Stimulated activated CD8-positive, alpha-beta memory T cell treated with anti-CD3 and anti-CD28 coated beads, Interleukin-15, amount 100 ng/mL, for 24 hours (primary cell): ENCODE measurements at places on chromosomes 13 and 19.

- no peak for DNase-seq
Observed at GRCh38 chr19:33461256-33462111, 60.1 kb downstream of the PEPD start.

- DNase-seq: no peak
Observed at GRCh38 chr19:18604820-18605159, 1.8 kb downstream of the CRLF1 start.

DNA sequence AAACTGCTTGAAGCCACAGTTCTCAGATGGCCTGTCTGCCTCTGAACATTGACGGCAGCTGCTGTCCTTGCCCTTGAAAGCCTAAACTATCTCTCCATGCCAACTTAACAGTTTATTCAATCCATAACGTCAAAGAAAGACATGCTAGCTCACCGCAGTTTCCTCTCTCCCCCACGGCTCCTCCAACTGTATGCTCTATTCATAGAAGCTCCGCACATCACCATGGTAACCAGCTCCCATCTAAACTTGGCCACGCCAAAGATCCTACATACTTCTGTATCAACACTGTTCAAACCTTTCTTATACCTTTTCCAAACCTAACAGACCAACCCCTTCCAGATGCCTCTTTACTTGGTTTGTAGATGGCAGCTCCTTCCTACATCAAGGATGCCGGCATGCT is 48.6 kb downstream of the ZNF91 start:
- no peak for DNase-seq

GRCh38 chr19:3520166-3521103 is 14.3 kb downstream of the FZR1 start:
- no peak for DNase-seq

GRCh38 chr19:46860846-46861690 is at the start of gene ARHGAP35:
TSS of gene ARHGAP35 (plus strand) at chr19:46860997. CDS start at chr19:46918676, 57,679 bp downstream.
- no peak for DNase-seq

GRCh38 chr19:10544242-10544752 is 593 bp downstream of the ATG4D start:
- DNase-seq: no peak

DNA sequence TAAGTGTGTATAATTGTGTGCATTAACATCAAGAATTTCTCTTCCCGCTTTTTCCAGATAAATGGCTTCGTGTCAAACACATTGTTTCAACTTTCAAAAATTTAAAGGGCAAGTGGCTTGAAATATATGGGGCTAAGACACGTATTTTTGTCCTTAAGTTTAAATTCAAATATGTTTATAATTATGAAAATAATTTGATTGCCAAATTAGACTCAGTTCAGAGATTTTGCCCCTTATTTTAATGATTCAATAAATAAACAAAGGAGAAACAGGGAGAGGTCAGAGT is 1159.2 kb upstream of the MIR17HG start:
- DNase-seq: no peak

DNA sequence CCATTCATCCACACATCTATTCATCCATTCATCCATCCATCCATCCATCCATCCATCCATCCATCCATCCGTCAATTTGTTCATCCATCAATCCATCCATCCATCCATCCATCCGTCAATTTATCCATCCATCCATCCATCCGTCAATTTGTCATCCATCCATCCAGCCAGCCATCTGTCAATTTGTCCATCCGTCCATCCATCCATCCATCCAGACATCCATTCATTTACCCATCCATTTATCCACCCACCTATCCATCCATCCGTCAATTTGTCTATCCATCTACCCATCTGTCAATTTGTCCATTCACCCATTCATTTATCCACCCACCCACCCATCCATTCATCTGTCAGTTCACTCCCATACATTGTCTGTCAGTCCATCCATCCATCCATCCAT is 209.5 kb upstream of the ZNF536 start:
- DNase-seq: no peak

- no peak for DNase-seq
Observed at GRCh38 chr19:52896431-52897137, 851 bp downstream of the ZNF320 start.

DNA sequence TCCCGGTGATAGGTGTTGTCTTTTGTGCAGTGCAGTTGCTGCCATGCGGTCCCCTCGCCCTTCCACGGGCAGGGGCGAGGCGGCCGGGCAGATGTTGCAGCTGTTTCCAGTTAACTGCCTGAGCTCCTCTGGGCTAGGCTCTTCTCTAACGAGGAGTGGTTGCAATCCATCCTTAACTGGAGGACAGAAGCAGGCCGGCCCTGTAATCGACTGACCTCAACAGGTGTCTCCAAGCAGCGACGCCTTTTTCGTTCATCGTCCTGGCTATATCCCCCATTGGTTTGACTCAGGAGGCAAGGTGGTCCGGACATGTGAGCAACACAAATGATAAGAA is 1.9 kb upstream of the TSC22D1 start:
- DNase-seq: no peak

GRCh38 chr13:45156565-45157361 is 36.5 kb downstream of the GTF2F2 start:
- DNase-seq: no peak

- no peak for DNase-seq
Observed at GRCh38 chr13:51895906-51896888, 34.4 kb downstream of the CCDC70 start.

GRCh38 chr13:79043208-79043607 is 362.8 kb downstream of the RBM26 start:
- no peak for DNase-seq

DNA sequence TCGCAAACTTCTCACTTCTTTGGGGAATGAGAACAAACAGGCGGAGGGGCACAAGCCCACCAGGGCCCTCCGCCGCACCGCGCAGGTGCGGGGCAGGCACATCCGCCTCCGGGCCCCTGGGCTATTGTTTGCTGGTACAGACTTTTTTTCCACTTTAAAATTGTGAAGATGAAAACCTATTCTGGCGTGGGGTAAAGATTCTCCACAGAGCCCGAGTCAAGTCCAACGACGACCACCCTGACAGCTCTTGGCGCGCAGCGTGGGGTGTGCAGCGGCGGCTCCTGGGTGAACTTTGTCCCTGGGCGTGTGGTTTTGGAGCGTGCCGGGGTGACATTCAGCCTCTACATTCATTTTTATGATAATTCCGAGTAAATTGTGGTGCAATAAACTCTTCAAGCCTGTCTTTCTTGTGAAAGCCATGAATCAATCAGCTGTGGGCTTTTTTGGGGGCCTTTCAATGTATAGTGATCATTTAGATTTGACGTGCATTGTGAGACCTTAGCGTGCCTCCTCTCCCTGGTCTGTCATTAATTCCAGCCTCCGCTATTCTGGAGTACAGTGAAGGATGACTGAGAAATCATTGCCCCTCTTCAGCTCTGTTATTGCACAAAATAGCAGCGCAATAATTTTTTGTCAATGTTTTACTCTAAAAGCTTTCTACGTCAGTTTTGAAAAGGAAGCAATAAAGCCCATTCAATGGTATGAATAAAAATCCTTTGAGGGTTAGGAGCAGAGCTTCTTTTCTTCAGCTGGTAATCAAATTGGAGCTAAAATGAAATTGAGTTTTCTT is 90.0 kb downstream of the TEX29 start:
- no peak for DNase-seq

- no peak for DNase-seq
Observed at GRCh38 chr13:113170511-113170910, 12.1 kb downstream of the PROZ start.

- DNase-seq: no peak
Observed at GRCh38 chr13:30364876-30365275, 57.4 kb upstream of the UBE2L5 start.

- DNase-seq: no peak
Observed at GRCh38 chr19:5354403-5354802, 13.8 kb upstream of the PTPRS start.

DNA sequence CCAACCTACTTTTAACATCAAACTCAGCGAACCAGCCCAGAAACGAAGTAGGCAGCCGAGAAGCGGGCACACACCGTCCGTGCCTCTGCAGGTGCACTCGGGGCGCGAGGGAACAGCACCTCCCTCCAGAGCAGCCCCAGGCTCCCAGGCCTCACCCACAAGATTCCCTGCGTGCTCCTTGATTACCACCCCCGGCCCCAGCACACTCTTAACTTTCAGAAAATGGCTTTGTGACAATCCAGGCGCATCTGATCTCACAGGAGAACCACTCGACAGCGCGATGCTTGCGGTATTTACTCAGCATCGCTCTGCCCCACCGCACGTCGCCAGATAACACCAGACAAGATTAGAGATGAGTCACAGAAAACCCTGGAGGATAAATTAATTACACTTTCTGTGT is 134.9 kb upstream of the SPACA7 start:
- DNase-seq: no peak

DNA sequence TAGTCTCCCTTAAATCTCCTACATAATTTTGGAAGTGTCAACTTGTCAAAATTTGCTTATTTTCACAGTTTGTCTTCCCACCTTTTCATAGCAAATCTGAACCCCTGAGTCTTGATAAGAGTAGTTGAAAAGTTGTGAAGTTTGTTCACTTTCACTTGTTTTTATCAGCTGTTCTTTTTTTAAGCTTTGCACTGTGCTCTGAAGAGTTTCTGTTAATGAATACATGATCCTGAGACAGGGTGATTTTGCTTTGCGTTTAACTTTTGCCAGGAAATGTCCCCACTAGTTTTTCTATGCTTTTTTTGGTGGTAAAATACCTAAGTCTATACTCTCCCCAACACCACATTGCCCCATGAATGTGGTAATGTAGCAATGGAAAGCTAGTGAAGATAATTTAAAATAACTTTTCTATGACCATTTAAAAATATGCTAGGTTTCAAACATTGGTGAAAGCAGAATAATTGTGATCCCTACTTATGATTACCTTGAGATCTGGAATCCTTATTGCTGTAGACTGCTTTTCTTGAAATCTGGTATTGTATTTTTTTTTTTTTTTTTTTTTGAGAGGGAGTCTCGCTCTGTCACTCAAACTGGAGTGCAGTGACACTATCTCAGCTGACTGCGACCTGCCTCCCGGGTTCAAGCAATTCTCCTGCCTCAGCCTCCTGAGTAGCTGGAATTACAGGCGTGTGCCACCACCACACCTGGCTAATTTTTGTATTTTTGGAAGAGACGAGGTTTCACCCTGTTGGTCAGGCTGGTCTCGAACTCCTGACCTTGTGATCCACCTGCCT is 5.4 kb downstream of the NUP58 start:
- DNase-seq: no peak

- DNase-seq: no peak
Observed at GRCh38 chr13:24995225-24995804, 100.6 kb upstream of the PABPC3 start.

GRCh38 chr19:55640577-55641425 is at the start of gene ZNF580:
TSS of gene ZNF580 (plus strand) at chr19:55641002. CDS start at chr19:55642509, 1,507 bp downstream.
- no peak for DNase-seq

DNA sequence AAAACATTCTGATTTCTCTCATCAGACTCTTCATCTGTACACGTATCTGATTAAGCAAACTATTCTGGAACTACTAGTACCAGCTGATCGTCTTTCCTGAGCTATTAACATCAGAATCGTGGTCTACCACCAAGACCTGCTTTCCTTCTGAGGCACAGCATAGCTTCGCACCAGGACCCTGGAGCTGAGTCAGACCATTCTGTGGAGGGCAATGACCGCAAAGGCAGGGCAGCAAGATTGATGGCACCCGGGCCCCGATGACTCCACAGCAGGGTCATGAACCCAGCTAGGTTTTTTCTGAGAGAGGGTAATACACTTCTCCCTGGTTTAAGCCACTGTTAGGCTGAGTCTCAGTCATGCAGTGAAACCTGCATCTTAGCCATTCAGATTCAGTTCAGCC is 158.7 kb upstream of the GPR12 start:
- DNase-seq: no peak

- DNase-seq: no peak
Observed at GRCh38 chr19:7395360-7396066, 46.8 kb downstream of the ARHGEF18 start.

DNA sequence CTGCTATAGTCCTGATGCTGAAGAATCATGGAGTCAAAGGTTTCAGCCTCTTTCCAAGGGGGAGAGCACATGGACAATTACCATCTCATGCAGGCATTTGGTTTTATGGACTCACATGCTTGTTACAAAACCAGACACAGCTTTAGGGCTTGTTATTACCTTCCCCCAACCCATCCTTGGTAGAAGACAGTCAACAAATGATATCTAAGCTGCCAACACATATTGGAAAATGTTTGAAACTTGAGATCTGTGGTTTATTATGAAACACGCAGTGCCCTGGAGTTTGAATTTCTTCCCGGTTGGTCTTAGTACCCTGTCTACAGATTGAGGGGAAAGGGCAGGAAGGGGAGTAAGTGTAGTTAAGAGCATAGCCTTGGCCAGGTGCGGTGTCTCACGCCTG is 12.5 kb upstream of the CYP2A6 start:
- no peak for DNase-seq

DNA sequence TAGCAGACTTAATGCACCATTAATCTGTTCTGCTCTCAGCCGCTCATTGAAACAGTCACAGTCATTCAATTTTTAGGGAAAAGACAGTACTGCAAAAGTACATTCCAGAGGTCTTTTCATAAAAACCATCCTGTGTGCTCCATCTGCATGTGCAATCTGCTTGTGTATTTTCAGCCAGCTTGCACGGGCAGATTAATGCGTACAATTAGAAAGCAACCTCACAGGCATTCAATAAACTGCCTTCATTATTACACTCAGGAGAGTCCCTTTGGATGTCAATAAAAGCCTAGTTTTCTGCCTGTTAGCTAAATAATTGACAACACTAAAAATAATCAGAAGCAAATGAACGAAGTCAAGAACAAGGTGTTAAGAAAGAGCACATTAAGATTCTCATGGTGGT is 41.9 kb downstream of the EPSTI1 start:
- no peak for DNase-seq

DNA sequence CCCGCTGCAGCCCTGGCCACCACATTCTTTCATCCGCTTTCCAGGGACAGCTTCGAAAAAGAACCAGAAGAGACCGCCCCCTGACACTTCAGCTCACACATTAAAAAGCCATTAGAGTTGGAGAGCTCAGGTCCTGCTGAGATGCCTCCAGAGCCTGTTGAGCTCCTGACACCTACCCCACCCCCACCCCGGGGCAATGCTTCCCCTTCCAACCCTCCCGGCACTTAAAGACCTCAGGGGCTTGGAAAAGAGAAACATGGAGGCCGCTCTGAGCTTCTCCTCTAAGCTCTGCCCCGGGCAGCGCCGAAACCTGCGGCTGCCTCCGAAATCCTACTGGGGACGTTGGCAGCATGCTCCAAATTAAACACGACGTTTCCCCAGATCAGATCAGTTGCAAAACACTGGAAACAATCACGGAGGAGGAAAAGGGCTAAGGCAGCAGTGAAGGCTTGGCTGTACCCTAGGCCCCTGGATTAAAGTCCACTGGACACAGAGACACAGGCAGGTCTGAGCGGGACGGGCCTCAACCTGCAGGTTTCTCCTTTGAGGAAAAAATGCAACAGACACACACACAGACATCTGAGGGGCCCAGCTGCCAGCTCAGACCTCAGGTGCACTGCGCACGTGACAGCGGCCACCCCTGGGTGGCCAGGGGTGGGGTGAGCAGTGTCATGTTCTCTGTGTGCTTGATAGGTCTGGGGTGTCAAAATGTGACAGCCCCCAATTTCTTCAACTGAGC is 9.6 kb downstream of the SH3GL1 start:
- no peak for DNase-seq

GRCh38 chr19:1211494-1212234 is 6.1 kb downstream of the STK11 start:
- DNase-seq: no peak

- no peak for DNase-seq
Observed at GRCh38 chr13:110138700-110139036, 168.3 kb downstream of the COL4A1 start.

- DNase-seq: no peak
Observed at GRCh38 chr13:113935001-113935844, 38.7 kb downstream of the C13orf46 start.

GRCh38 chr13:46803586-46803985 is 6.6 kb upstream of the ESD start:
- no peak for DNase-seq

GRCh38 chr13:45892513-45892912 is 41.0 kb upstream of the SIAH3 start:
- DNase-seq: no peak
